ENCODE measurements at places on chromosomes 4 and X.

- DNase-seq, result no peak
Measured at GRCh38 chr4:96742332-96743014, 902.6 kb downstream of the PDHA2 start.

GRCh38 chr4:142005519-142005918, 369.1 kb downstream of the IL15 start:
- no peak for DNase-seq

DNA sequence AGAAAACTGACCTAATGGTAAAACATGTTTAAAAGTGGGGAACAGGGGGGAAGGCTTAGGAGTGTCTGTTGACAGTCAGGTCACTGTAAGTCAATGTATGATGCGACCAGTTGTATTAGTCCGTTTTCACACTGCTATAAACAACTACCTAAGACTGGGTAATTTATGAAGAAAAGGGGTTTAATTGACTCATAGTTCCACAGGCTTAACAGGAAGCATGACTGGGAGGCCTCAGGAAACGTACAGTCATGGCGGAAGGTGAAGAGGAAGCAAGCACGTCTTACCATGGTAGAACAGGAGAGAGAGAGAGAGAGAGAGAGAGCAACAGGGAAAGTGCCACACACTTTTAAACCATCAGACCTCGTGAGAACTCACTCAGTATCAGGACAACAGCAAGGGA, 13.0 kb upstream of the PLAC1 start:
- DNase-seq, result no peak

DNA sequence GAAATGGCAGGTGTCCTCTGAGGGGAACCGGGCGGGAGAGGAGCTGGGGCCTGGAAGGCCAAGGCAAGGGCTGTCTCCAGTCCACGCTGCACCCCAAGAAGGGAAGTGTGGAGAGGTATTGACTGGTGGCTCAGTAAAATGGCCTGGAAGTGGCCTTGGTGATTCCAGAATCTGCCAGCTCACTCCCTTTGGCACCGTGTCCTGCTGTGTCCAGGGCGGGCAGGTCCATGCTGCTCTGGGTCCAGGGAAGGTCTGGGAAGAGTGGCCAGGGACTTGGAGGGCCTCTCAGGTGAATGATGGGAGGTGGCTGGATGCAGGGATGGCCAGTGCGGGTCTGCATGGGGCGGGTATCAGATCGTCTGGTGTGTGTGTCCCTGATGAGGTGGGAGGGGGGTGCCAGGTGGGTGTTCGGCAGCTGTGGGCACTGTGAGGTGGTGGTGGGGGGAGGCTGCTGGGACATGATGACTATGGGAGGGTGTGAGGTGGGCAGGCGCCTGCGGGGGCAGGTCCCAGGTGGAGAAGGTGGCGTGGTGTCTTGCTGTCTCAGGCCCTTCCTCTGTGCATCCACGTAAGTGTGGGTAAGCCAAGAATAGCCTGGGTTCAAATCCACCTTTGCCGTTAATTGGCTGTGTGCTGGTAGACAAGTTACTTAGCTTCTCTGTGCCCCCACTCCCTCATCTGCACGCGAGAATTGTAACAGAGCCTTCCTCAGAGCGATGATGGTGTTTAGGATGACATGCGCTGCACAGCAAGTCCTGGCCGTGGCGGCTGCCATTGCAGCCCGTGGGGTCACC, 17.7 kb downstream of the RGS12 start:
- no peak for DNase-seq

GRCh38 chrX:130111220-130112154, 1.2 kb upstream of the ELF4 start:
- DNase-seq, result no peak

- no peak for DNase-seq
Measured at GRCh38 chrX:138775517-138775916, 64.0 kb upstream of the FGF13 start.

GRCh38 chr4:84515075-84515474, 16.0 kb upstream of the NKX6-1 start:
- no peak for DNase-seq

DNA sequence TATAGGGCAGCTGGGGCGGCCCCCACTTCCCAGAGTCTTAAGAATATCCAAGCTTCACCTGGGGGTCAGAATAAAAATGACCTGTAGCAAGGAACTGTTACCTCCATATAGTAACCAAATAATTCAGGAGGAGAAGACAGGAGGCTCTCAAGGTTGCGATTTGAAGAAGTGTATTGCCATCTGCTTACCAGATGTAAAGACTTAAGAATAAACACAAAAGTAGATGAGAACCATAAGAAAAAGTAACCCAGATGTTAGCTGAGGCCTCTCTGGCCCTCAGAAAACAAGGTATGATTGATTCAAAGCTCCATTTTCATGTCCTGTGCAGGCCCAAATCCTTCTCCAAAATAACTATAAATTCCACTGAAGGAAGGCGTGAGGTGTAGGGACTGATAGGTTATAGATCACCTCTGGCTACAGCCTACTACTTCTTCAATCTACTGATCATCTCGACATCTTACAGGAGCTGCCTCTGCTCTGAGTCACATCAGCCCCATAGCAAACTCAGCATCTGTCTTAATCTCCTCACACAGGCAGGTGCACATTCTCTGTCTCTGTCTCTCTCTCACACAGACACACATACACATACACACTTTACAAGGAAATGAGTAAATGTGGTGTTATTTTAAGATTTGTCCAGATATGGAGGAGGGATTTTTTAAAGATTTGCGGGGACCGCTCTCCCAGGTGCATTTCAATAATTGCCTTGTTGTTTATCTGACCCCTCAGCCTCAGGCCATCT, 193.9 kb upstream of the EDNRA start:
- DNase-seq, result no peak

GRCh38 chr4:99395595-99396364, 39.4 kb downstream of the ADH7 start:
- DNase-seq, result no peak

- DNase-seq, result no peak
Measured at GRCh38 chrX:16589211-16589610, 60.7 kb upstream of the S100G start.

- DNase-seq, result no peak
Measured at GRCh38 chrX:119756926-119757635, 1.3 kb upstream of the SOWAHD start.

DNA sequence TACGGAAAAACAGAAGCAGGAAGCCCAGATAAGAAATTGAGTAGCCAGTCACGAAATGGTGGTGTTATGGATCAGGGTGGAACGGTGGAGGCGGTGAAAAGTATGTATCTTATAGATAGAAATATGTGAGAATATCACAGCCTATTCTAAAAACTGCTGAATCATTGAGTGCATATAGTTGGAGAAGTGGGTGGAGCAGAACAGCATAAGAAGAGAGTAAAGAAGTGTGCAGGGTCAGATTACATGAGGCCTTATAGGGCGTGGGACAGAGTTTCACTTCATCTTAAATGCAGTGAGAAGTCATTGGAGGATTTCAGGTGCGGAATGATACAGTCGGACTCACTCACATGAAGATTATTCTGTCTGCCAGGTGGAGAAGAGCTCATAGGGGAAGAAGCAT, 293.1 kb downstream of the TRIML1 start:
- no peak for DNase-seq

DNA sequence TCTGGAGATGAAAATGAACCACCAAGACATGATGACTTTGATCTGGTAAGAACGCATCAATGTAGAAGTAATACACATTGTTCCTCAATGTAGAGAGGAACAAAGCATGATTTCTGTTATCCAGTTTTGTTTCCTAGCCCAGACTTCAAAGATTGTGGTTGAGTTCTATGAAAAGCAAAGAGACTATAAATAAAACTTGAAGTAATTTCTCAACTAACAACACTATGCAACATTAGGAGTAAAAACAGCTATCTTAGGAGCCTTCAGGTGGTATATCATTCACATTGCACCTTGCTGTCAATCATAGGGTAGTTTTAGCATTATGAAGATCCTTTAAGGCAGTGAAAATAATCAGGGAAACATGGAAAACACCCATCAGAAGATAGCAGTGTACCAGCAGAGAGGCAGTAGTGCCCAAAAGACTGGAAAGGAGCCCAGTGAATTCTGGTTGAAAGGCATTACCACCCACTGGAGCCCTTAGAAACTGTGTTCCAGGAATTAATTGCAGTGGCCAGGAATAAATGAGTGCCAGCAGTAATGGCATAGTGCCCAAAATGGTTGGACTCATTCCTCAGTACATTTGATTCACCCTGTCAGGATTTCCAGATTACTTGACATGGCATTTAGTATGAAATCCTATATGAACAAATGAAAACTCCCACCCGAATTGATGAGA, 300.7 kb upstream of the CXXC4 start:
- no peak for DNase-seq

DNA sequence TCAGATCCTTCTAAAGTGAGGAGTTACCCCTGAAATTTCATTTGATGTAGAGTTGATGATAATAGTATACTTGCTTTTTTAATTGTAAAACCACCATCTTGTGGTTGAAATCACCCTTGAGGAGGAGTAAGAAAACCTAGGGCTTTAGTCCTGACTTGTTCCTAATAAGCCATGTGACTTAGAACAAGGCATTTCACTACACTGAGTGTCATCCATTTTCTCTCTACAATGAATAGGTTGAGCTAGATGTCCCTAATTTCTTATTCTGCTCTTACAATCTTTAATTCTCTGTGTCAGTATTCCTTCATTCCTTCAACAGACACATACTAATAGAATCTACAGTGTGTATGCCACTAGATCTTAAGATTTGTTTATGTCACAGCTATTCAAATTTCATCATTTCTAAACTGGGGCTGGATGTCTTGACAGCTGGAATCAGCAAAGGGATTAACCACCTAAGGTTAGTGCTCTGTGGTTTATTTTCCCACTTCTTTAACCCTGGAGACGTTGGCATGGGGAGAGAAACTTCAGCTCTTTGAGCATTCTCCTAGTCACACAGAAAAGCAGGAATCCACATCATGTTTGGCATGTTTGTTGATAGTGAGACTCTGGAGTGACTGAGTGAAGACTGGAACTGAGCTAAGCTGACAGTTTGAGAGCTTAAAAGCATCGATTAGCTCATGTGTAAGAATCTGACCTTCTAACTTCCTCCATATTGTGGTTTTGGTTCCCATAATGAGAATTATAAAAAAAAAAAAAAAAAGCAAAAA, 246.3 kb downstream of the NDST4 start:
- no peak for DNase-seq

All from stimulated activated naive CD8-positive, alpha-beta T cell treated with anti-CD3 and anti-CD28 coated beads, Interleukin-15, amount 100 ng/mL, for 72 hours (primary cell).